HFF-Myc (cell line): ENCODE measurements at places on chromosomes 13 and 19.

DNA sequence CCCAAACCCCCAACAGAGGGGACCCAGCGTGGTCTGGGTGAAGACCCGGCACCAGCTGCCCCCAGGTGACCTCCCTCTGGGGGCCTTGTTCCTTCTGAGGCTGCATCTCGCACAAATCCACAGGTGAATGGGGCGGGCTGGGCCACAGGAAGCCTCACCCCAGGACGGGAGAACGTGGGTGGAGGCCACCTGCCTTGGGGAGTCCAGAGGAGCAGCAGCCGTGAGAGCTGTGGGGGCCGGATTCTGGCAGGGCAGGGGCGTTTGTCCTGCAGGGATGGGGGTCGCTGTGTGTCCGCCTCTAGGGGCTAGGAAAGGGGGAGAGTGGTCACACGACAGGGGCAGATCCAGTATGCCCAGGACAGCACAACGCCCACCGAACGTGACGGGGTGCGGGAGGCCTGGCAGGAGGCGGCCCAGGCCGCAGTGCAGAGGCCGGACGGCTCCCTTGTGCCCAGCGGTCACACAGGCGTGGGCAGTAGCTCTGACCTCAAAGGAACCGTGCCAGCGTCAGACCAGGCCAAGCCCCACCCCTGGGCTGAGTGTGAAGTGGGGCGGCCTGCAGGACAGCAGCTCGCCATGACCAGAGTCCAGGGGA lies 6.7 kb downstream of the POLR2E start:
- DNase-seq: no peak

DNA sequence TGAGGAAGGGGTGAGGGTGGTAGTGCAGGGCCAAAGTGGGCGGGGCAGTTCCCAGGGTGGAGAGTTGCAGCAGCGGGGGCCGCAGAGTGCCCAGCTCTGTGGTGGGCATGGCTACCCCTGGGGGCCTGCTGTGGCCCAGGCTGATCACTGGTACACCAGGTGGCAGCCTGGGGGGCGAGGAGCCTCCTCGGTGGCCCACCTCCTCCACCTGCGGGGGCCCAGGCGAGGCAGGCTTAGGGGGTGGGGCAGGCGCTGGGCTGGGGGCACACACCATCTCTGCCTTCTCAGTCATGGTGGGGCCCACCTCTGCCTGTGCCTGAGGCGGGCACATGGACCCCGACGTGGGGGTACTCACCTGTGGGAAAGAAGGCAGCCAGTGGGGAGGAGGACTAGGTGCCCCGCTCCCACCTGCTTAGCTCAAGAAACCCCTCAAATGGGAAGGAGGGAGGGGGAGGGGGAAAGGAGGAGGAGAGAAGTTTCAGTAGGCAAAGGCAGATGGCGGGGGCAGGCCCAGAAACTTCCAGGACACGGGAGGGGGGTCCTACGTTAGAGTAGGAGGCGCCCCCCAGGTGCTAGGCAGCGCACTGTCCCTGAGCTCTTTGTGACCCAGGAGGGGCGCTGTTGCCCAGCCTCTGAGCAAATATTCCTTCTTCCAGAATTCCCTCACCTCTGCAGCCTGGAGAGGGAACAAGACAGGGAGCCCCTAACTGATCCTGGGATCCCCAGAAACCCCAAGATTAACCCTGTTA lies 1.6 kb downstream of the LYL1 start:
- no peak for DNase-seq

DNA sequence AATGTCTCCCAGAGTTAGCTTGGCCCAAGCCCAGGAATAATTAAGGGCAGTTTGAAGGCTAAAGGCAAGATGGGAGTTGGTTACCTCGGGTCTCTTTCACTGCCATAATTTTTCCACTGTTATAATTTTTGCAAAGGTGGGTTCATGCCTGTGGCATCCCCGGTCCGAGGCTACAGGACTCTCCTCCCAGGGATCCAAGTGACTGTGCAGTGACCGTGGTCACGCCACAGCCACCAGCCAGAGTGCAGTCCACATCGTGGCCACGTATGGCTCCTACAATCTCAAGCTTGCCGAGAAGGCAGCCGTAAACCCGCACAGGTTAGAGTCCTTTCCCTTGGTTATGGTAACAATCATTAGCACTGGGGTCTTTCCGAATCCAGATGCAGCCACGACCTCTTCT lies 36.8 kb downstream of the C13orf46 start:
- no peak for DNase-seq

- DNase-seq: peak; percentile 70
Observed at GRCh38 chr19:55086730-55087541, 11.3 kb downstream of the EPS8L1 start.

DNA sequence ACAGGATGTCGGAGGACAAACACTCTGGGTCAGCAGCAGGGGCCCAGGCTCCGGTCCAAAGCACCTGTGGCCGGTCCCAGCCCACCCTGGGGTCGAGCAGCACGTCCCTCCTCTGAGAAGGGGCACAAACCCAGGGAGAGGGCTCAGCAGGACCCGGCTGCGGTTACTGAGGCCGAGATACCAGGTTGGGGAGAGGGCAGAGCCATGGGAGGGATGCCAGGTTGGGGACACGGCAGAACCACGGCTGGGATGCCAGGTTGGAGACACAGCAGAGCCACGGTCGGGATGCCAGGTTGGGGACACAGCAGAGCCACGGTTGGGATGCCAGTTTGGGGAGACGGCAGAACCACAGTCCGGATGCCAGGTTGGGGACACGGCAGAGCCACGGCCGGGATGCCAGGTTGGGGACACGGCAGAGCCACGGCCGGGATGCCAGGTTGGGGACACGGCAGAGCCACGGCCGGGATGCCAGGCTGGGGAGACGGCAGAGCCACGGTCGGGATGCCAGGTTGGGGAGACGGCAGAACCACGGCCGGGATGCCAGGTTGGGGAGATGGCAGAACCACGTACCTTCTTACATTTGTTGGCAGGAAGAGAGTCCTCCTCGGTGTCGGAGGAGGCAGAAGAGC lies 18.5 kb downstream of the MIER2 start:
- DNase-seq: no peak

GRCh38 chr19:34173193-34173956 lies 1.1 kb downstream of the LSM14A start:
- DNase-seq: no peak

DNA sequence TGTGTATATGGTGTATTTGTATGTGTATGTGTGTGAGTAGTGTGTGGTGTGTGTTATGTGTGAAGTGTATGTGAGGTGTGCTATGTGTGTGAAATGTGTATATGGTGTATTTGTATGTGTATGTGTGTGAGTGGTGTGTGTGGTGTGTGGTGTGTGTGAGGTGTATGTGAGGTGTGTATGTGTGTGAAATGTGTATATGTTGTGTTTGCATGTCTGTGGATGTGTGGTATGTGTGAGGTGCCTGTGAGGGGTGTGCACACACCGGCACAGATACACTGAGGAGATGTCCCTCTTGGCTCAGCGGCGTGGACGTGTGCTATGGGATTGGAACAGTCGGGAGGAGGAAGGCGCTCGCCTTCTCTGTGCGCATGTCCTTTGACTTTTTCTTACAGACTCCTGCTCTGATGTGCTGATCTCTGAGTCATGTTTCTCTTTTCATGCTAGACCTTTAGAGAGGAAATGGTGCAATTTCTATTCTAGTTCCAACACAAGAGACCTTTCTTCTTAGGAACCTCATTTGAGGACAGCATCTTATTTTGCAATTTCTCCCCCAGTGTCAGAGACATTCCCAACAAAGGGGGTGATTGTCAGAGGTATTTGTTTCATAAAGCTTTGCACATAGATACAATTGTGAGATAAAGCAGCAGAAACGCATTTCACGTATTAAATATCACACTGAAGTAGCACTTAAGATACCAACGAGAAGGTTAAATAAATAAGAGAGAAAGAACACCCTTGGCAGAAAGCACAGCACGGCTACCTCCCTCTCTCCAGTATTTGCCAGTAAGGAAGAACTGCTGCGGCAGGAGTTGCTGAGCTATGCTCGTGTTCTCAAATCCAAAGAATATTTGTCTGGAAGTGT lies 11.3 kb upstream of the TNFRSF19 start:
- no peak for DNase-seq

- DNase-seq: no peak
Observed at GRCh38 chr19:43316591-43317319, 36.7 kb upstream of the CD177 start.

DNA sequence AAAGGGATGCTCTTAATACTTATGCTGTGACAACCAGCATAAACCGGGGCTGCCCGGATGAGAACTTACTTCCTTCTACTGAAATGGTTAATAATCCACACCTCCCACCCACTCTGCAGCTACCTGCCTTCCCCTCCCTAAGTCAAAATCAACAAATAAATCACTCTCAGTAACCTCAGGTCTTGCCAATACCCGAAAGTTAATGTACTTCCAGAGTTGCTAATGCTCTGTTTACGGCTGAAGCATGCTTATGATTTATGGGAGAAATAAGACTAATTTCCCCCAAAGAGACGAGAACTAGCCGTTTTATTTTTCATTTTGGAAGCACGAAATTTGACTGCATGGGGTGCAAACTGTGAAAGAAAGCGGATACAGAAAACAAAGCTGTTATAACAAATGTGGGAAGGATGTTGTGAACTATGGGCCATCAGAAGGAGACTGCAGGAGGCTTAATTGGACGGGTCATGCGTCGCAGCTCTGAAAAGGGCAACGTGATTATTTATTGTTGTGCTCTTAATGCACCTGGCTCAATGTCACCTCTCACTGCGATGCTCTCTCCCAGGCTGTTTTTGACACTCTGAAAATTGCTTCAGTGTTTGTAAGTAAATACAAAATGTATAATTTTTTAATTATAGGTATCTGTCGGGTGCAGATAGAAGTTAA lies 114.0 kb upstream of the SLC7A1 start:
- DNase-seq: no peak

GRCh38 chr13:114111577-114111976 lies 20.8 kb downstream of the RASA3 start:
- no peak for DNase-seq

DNA sequence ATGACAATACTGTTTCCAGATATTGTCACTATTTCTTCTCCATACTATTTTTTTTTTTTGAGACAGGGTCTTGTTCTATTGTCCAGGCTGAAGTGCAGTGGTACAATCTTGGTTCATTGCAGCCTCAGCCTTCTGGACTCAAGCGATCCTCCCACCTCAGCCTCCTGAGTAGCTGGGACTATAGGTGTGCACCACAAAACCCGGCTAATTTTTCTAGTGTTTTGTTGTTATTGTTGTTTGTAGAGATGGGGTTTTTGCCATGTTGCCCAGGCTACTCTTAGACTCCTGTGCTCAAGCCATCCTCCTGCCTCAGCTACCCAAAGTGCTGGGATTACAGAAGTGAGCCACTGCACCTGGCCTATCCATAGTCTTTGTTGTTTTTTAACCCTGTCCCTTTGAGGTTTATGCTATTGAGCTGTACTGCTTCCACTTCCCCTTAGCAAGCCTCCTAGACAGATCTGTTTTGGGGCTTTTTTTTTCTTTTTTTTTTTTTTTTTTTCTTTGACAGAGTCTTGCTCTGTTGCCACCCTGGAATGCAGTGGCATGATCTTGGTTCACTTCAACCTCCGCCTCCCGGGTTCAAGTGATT lies 27.6 kb upstream of the MAP3K10 start:
- no peak for DNase-seq

GRCh38 chr19:51096473-51097165 lies 11.6 kb downstream of the CTU1 start:
- no peak for DNase-seq

- DNase-seq: no peak
Observed at GRCh38 chr13:33717775-33718174, 100.2 kb upstream of the RFC3 start.

DNA sequence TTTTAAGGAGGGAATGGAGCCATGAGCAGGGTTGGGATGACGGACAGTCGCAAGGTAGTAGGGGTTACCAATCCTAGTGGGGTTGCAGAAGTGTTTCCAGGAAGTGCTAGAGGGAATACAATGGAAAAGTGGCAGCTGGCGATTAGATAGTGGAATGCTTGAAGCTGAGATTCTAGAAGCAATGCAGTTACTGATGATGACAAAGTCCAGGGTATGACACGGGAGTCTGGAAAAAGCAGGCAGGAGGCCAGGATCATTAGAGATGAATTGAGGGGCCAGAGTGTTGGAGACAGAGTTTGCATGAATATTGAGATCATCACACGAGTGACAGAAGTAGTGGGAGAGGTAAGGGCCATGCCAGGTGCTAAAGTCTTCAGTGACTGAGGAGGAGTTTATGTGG lies 17.3 kb upstream of the KL start:
- no peak for DNase-seq

- no peak for DNase-seq
Observed at GRCh38 chr19:43731346-43731745, 15.5 kb downstream of the IRGC start.
